ENCODE measurements at places on chromosomes 7 and 10.

- no peak for DNase-seq
Measured at GRCh38 chr7:135731-136645, 56.4 kb upstream of the FAM20C start.

GRCh38 chr7:152074673-152075072 is 49.2 kb downstream of the GALNT11 start:
- no peak for DNase-seq

DNA sequence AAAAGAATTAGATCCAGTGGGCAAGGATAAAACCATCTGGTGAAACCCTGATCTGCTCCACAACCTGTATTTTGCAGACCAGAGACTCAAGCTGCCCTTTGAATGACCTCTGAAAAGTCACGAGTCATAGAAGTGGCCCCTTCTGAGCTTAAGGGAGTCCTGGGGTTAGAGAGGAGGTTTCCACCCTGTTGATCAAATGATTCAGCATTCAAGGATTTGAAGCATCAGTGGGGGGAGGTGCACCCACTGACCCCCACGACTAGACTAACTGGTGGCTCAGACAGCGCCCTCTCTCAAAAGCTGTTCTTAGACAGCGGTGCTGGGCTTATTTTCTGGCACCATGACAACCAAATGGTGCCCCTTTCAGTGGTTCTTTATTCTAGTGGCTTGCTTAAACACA is 44.3 kb downstream of the PLCE1 start:
- no peak for DNase-seq

GRCh38 chr10:78761311-78761781 is 307.4 kb upstream of the ZMIZ1 start:
- DNase-seq, result no peak

DNA sequence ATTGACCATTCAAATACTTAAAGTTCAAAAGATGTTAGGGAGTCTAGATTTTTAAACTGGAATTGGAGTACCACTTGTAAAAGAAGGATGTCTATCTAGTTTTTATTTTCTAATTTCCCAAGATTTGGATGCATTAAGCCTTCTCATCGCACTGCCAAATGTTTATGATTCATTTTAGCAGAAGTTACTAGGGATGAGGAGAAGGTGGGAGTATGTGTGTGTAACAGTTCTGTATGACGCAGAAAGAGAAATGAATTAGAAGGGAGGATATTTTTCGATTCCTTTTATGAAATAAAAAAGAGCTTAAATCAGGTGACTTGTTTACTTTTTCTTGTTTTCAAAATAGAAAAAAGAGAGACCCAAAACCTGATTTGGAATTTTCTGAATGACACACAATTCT is 6.8 kb upstream of the SLK start:
- DNase-seq, result no peak

DNA sequence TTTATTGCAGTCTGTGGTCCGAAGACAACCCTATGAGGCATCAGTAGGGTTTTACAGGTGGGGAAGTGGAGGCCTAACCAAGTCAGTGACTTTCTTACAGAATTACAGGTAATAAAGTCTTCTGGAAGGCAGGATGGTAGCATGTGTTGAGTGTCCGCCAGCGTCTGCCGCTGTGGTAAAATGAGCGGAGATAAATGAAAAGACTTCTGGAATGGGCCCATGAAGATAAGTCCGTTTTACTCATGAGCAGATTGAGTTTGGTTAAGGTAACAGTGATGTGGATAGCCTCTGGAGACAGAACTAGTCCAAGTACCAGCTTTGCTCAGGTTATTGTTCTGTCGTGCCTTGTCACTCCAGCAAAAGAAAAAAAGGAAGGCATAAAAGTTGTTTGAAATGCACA is 966 bp downstream of the FBH1 start:
- DNase-seq, result no peak

DNA sequence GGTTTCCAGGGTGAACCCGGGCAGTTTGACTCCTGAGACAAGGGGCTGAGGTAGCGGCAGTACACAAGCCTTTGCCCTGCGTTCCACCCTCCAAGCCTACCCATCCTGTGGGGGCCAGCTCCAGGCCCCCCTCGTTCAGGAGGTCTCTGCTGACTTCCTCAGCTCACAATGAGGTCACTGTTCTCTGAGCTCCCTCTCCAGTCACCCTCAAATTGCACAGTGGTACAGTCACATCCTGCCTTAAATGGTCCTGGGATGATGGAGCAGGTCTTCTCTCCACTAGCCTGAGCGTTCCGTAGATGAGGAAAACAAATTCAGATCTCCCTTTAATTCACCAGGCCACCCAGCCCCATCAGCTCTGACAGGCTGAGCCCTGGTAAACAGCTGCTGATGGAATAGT is 90.2 kb downstream of the SH3PXD2A start:
- no peak for DNase-seq

DNA sequence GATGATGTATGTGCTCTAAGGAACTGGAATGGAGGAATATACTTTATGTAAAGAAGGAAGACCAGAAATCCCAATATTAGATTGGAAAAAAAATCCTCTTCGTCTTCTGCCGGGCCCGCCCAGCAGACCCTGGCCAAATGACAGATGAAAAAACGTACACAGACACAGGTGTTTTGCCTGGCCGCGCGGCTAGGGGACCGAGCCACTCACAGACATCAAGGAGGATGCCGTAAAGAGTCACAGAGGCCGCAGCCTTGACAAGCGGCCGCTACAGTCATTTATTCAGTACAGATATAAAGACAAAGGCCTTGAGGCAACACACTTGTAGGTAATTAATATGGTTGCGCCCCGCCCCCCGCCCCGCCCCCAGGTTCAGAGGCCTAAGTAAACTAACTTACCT is 594.1 kb downstream of the GRM8 start:
- DNase-seq, result no peak

- DNase-seq, result no peak
Measured at GRCh38 chr10:77819210-77820112, 107.1 kb downstream of the DLG5 start.

DNA sequence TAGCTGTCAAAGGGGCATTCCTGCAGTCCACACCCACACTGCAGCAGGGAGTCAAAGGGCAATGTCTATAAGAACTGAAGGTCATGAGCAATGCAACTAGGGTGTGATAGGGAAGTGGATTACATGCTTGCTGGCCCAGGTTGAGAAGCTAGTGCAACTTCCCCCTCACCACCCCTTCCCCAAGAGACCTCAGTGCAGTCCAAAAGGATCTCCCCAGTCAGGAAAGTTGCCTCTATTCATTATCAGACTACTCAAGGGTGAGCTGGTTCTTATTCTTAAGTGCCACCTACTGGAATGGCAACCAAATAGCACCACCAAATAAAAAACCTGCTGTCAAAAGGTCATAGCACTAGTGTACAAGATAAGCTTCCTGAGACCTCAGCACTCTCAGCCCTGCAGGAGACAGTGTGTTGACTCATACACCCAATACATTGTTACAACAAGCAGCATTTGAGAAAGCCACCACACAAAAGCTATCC is 28.2 kb downstream of the MTERF1 start:
- DNase-seq, result no peak

- DNase-seq, result no peak
Measured at GRCh38 chr10:64101606-64102263, 580.5 kb downstream of the REEP3 start.

DNA sequence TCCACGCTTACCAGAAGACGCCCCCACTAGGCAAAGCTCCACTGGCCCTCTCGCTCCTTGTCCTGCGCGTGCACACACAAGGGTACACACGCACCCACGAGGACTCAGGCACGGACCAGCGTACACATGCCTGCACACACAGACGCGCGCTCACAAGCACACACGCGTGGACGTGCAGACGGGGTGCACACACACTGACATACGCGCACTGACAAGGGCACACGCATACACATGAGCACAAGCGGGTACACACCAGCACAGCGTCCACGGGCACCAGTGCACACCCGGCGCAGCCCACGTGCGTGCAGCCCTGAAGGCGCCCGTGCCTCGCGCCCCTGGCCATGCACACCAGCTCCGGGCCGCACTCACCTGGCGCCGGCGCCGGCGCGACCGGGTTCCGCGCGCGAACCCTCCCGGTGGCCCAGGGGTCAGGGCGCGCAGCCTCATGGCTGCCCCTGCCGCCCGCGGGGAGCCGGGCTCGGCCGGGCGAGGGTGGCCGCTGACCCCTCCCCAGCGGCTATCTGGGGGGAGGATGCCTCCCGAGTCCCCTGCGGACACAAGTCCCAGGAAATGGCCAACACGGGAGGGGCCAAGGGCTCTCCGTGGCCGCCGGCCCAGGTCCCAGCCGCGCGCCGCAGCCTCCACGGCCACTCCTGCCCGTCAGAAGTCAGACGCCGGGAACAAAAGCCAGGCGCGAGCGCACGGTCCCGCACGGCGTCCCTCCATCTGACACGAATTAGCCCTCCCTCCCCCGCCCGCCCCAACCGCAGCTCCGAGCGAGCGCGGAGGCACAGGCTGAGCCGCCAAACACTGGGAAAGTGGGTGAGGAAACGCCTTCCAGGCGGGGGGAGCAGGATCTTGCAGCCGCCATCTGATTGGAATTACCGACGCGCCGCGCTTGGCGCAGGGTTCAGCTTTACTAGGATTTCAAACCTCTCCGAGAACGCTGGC is 45.0 kb downstream of the TNS3 start:
- peak; percentile 59 for DNase-seq

DNA sequence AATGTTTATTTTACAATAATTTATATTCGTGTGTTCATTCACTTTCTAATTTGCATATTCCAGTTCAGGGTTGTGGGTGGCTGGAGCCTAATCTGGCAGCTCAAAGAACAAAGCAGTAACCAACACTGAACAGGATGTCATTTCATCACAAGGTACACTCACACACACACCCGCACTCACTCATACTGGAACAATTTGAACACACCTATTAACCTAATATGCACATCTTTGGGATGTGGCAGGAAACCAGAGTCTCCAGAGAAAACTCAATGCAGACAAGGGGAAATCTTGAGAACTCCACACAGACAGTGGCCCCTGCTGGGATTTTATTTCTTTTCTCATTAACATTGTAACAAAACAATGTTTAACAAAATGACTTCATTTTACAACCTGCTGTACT is 97.4 kb downstream of the TWIST1 start:
- no peak for DNase-seq

- peak; percentile 63 for DNase-seq
Measured at GRCh38 chr7:124765401-124766352, at the start of gene GPR37. Gene GPR37 (minus strand): TSS chr7:124765792. CDS start chr7:124764976, 816 bp downstream.

DNA sequence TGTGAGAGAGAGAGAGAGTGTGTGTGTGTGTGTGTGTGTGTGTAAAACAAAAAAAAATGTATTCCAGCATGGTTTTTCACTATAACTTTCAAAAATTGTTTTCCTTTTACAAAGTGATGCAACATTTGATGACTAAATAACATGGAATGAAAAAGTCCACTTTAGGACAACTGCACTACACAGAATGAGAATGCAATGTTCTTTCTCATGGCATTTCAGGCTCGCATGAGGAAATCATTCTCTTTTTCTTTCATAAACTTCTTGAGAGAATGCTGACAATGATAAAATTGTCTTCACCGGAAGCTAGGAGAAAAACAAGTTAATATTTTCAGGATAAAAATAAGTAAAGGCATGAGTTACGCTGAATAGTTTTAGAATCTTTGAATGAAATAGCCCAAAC is 53.7 kb downstream of the SLC16A12 start:
- DNase-seq, result no peak

- DNase-seq, result no peak
Measured at GRCh38 chr7:17994079-17994850, 33.4 kb downstream of the PRPS1L1 start.

- DNase-seq, result no peak
Measured at GRCh38 chr10:102770792-102771191, 27.0 kb downstream of the WBP1L start.

DNA sequence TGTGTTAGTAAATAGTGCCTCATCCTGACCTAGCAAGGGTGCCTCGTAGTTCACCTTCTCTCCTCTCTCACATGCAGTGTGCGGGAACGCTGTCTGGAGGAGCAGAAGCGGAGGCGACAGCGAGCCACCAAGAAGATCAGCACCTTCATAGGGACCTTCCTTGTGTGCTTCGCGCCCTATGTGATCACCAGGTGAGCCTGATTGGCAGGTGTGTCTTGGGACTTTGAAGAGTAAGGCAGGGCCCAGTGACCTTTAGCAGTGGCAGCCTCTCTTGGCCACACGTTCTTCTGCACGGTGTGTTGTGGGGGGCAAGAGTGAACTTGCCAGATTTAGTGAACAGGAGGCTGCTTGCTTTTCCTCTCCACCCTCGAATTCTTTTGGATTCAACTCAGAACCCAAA is 8.6 kb downstream of the GPR26 start:
- no peak for DNase-seq

- no peak for DNase-seq
Measured at GRCh38 chr7:37489703-37490102, 41.0 kb upstream of the ELMO1 start.

DNA sequence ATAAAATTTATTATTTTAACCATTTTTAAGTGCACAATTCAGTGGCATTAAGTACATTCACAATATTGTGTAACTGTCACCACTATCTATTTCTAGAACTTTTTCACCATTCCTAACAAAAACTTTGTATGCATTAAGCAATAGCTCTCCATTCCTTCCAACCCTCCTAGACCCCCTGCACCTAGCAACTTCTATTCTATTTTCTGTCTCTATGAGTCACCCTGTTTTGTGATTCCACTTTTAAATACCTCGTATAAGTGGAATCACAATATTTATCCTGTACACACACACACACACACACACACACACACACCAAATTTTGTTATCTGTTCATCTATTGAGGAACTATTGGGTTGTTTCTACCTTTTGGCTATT is 89.2 kb downstream of the ARID5B start:
- DNase-seq, result no peak

Data from heart left ventricle (tissue), 16 donors.